Right lobe of liver (tissue), 6 donors: ENCODE measurements at places on chromosomes 6 and 20.
A peak's percentile ranks its signal among the peaks of the same experiment; 100 is the strongest.

- DNase-seq: no peak
Measured at GRCh38 chr6:18284261-18284660, 19.9 kb upstream of the DEK start.

DNA sequence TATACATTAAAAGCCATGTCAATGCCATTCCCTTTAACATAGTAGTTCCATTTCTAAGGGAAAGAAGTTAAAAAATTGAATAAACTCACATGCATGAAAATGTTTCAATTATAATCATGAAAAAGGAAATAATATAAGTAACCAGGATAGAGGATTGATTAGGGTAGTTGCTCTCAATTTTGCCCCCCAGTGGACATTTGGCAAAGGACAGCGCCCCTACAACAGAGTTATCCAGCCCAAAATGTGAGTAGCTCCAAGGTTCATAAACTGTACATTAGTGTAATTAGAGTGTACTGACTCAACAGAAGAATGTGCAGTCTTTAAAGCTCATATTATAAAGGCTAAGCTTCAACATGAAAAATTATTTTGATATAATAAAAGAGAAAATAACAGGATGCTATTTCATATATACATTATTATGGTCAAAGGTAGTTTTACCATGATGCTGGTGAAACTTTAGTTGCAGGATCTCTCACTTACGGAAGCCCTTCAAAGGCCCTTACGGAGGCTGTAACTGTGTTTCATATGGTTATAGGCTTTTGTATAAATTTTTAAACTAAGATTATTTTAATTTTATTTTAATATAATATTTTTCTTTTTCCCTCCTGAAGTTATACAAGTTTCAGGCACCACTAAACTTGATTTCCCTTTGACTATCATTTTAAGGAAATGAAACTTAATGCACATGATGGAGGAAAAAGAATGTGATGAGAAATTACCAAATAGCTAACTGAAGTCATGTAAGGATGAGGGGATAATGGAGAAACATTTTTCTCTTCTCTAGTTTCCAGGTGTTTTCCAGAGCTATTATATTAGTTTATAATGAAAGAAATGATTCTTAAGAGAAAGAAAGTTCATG is 403.6 kb downstream of the PLCB1 start:
- DNase-seq: no peak

DNA sequence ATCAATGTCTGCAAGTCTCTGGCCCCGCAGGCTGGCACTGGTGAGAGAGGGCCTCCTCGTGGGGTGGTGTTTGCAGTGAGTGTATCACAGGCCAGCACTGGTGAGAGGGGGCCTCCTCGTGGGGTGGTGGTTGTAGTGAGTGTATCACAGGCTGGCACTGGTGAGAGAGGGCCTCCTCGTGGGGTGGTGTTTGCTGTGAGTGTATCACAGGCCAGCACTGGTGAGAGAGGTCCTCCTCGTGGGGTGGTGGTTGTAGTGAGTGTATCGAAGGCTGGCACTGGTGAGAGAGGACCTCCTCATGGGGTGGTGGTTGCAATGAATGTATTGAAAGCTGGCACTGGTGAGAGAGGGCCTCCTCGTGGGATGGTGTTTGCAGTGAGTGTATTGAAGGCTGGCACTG is 53.3 kb upstream of the SLC22A1 start:
- no peak for DNase-seq

- DNase-seq: no peak
Measured at GRCh38 chr6:13638014-13638413, 22.9 kb downstream of the NOL7 start.

GRCh38 chr6:118761645-118762044 is 110.3 kb upstream of the CEP85L start:
- DNase-seq: no peak

- no peak for DNase-seq
Measured at GRCh38 chr6:109759098-109759955, 68.2 kb downstream of the FIG4 start.

GRCh38 chr20:23138682-23139081 is 52.6 kb upstream of the CD93 start:
- peak; percentile 27 for DNase-seq
